ENCODE measurements at places on chromosomes 6 and 20.

DNA sequence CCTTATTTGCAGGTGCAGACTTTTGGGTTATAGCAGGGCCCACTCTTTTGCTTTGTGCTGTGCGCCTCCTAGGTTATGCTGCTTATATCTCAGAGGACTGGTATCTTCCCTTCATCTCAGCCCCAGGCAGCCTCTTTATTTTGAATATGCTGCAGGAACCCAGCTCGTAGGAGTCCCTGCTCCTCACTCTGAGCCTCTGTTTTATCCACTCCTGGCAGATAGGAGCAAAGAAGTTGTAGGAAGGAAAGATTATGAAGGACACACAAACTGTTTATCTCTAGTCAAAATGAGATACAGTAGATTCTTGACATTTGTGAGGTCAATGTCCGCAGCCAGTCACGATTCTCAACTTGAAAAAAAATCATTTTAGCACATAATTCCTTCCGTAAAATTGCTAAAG lies 15.6 kb downstream of the L3MBTL3 start:
- DNase-seq: no peak

GRCh38 chr6:44036196-44036595 lies 91.1 kb downstream of the MRPL14 start:
- DNase-seq: peak; percentile 53

DNA sequence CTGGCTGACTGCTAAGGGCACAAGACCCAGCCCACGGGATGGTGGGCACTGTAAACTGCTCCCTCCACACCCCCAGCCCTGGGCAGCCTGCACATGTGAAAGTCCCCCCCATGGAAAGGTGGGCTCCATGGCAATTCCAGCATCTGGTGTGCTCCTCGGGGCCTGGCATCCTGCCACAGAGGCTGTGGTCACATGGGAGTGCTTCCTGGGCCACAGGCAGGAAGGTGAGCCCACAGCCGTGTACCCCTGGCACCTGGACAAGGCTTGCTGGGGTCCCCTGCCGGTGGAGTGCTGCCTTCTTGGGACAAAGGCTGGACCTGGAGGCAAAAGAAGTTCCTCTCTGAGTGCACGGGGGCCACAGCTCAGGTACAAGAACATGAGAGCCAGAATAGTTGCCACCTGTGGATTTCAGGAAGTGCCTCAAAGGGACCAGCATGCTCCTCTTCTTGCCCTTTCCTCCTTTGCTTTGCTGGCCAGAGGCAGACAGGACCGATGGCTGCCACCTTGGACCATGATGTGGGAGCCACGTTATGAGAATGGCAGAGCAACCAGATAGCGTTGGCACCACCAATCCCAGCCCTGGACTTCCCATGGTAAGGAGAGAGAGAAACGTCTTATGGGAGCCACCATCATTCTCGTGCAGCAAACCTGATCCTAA lies 120.2 kb upstream of the MLN start:
- no peak for DNase-seq

- DNase-seq: no peak
Observed at GRCh38 chr6:137923866-137924653, 57.0 kb downstream of the TNFAIP3 start.

- DNase-seq: no peak
Observed at GRCh38 chr20:59001068-59001448, 6.0 kb downstream of the CTSZ start.

DNA sequence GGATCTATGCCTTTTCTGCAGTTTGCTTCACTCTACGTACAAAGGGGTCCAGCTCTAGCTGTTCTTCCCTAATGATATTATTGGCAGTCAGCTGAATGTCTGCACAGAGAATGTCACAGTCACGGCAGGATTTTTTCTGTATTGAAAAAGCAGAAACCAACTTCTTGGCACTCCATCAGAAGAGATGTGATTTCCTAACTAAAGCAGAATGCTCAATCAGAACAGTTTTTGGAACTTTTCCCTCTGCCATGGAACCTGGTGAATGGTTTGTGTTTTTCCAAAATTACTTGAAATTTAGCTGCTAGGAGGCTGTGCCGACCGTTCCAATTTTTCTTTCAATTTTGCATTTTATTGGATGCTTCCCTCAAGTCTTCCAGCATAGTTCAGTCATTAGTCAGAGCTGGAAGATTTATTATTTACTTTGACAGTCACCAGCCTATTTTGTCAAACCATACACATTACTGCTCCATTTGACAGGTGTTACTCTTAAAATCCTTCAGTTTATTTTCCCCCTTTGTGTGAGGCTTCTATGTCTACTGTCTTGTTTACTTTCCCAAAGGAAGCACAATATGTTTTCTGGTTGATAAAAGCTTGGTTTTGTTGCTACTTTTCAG lies 259.6 kb upstream of the EPHA7 start:
- no peak for DNase-seq

DNA sequence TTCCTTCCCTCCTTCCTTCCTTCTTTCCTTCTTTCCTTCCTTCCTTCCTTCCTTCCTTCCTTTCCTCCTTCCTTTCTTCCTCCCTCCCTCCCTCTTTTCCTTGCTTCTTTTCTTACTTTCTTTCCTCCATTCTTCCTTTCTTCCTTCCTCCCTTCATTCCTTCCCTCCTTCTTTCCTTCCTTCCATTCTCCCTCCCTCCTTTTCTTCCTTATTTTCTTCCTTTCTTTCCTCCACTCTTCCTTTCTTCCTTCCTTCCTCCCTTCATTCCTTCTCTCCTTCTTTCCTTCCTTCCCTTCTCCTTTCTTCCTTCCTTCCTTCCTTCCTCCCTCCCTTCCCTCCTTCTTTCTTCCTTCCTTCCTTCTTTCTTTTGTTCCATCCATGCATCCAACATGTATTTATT lies 35.1 kb upstream of the EDN3 start:
- no peak for DNase-seq

GRCh38 chr6:2385471-2385983 lies 140.1 kb upstream of the GMDS start:
- DNase-seq: no peak

DNA sequence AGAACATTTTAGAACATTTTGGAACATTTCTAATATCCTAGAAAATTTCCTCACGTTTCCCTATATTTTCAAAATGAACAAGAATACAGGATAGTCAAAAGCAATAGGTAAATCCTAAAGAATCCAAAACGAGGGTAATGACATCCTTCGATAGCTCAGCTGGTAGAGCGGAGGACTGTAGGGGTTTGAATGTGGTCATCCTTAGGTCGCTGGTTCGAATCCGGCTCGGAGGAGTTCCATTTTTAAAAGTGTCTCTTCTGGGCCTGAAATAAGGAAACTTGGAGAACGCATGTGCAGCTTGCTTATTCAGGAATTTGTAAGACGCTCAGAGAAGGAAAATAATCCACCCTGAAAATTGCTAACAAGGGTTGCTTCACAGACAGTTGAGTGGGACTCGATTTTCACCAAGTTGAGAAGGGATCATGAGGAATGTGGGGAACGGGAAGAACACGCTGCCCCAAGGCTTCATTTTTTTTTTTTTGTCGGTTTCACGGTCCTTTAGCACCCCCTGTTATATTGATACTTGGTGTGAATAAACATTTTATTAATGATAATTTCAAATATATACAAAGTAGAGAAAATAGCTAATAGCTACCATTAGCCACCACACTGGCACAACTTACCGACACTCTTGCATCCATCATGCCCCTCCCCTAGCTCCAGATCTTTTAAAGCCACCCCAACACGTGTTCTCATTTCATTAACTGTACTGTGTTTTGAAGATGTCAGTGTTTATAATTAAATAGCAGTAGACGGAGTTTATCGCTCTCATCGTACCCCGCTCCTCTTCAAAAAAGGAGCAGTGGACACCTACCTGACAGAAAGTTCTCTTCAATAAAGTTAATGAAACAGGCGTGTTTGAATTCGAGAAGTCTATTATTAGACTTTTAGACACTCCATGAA lies 1.8 kb upstream of the ABT1 start:
- peak; percentile 73 for DNase-seq

DNA sequence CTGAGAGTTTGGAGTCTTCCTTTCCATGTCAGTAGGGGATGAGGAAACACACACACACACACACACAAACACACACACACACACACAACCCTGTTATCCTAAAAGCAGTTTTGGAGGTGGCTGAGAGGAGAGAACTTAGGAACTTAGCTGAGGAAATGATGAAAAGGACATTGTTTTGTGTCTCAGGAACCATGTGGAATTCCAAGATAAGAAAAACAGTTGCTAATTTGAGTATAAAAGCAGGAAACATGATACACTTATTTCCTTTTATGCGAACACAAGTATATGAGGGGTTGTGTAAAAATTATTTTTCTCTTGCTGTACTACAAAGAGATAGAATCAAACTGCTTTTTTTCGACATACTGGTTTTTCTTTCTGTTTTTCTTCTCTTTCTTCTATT lies at the start of gene MYCT1:
Gene MYCT1 (plus strand): TSS at position 264 of the 400 bp plus-strand sequence. CDS start 6 bp downstream, at position 270.
- DNase-seq: no peak

GRCh38 chr20:2984028-2984501 lies 59.4 kb upstream of the GNRH2 start:
- no peak for DNase-seq

DNA sequence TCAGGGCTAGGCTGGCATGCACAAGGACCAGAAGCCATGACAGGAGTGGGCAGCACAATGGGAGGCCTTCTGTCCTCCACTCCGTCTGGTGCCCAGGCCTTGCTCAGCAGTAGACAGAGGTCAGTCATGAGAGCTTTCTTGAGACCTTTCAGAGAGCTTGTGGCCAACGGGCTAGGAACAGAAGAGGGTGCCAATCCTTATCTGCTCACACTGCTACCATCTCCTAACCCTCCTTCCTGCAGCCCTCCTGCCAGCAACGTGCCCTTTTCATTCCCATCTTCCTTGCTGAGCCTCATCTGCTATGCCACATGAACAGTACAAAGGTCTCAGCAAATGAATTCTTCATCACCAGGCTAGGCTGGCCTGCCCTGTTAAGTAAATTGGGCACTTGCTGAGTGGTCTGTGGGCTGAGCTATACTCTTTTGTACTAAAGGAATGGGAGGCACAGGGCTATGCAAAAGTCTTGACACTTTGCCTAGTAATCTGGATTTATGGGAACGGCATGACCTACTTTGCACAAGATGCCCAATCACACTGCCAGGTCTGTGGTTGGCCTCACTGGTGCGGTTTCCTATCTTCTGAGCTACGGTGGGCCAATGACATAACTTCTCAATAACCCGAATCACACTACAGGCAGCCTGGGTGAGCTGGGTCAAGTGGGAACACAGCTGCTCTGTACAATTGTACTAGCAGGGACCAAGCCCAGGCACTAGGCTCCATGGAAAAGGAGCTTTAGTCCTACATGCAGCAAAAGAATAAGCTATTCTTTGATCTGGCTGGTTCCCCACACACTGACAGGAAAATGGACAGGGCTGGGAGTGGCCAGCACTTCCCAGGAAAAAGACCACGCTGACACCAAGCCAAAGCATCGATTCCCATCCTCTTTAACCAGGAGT lies 47.8 kb downstream of the ELOVL5 start:
- no peak for DNase-seq

GRCh38 chr20:50416269-50417022 lies 93.7 kb upstream of the PTPN1 start:
- peak; percentile 64 for DNase-seq

Data from bronchial epithelial cell (primary cell).